Hindlimb muscle (tissue), 1 donor: ENCODE measurements at places on chromosomes 7 and 10. TPM values are rescaled to one million over a fixed set of nuclear protein-coding genes. Genes with fewer than 3 reads are reported as not detected.

The AMZ1 gene
- polyA plus RNA-seq: 0.67 TPM

The TMEM140 gene
- 14.6 TPM for polyA plus RNA-seq

The SVOPL gene
- polyA plus RNA-seq: not detected

The SEPTIN14 gene
- polyA plus RNA-seq: 0.19 TPM

The CDH23 gene
- polyA plus RNA-seq: 4.2 TPM

The OR9A2 gene
- not detected for polyA plus RNA-seq

The ACHE gene
- polyA plus RNA-seq: 82.8 TPM

The CUTC gene
- polyA plus RNA-seq: 18.0 TPM

The PYROXD2 gene
- polyA plus RNA-seq: 27.4 TPM

The CYP3A7 gene
- not detected for polyA plus RNA-seq

The TDRD1 gene
- polyA plus RNA-seq: 0.13 TPM

The RPEL1 gene
- not detected for polyA plus RNA-seq

The NUDT13 gene
- 4.4 TPM for polyA plus RNA-seq

The XRCC2 gene
- polyA plus RNA-seq: 3.2 TPM

The FAM20C gene
- polyA plus RNA-seq: 41.7 TPM

The FOXI2 gene
- polyA plus RNA-seq: 0.36 TPM

The PIP gene
- not detected for polyA plus RNA-seq

The TUBB8 gene
- not detected for polyA plus RNA-seq

The CALHM1 gene
- polyA plus RNA-seq: 0.06 TPM

The PRLHR gene
- not detected for polyA plus RNA-seq

The NEUROD6 gene
- polyA plus RNA-seq: not detected

The GHRHR gene
- polyA plus RNA-seq: 0.58 TPM
